Fibroblast of villous mesenchyme (primary cell): ENCODE measurements at places on chromosomes 11 and 22.

DNA sequence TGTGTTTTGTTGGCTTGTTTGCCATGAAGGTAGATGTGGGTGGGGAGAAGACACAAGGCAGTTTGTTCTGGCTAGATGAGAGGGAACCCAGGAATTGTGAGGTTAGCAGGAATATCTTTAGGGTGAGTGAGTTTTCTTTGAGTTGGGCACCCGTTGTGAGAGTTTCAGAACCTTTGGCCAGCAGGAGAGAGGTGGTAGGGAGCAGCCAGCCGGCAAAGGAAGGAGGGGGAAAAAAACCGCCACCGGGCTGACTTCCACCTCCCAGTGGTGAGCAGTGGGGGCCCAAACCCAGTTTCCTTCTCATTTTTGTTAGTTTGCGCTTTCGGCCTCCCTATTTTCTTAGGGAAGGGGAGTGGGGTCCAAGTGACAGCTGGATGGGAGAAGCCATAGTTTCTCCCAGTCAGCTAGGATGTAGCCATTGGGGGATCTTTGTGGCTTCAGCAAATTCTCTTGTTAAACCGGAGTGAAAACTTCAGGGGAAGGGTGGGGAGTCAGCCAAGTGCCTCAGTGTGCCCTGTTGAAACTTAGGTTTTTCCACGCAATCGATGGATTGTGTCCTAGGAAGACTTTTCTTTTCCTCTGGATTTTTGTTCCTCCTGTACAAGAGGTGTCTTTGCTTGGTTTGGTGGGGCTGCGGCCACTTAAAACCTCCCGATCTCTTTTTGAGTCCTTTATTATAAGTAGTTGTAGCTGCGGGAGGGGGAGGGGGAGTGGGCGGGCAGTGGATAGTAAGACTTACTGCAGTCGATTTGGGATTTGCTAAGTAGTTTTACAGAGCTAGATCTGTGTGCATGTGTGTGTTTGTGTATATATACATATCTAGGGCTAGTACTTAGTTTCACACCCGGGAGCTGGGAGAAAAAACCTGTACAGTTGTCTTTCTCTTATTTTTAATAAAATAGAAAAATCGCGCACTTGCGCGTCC lies 1.1 kb upstream of the GCAT start:
- peak; percentile 56 for DNase-seq

DNA sequence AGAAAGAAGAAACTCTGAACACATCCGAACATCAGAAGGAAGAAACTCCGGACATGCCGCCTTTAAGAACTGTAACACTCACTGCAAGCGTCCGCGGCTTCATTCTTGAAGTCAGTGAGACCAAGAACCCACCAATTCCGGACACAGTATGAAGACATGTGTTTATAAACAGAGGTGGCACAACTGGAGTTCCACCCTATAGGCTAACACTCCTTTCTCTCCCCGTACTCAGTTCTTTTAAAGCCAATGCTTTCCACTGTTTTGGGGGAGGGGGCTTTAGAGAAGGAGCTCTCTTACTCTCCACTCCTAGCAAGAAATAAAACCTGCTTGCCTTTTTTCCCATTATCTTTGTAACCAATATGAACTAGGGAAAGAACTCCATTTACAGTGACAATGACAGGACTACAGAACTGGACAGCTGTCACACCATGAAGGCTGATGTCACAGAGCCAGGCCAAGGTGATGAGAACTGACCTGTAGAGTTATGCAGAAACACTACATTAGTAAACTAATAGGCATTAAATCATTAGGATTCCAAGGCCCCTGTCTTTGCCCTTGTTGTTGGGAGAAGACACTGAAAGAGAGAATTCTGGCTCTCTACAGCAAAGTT lies 733 bp downstream of the TRIM5 start:
- peak; percentile 33 for DNase-seq

GRCh38 chr11:15738931-15739330 lies 617.4 kb downstream of the SOX6 start:
- no peak for DNase-seq

GRCh38 chr11:11125618-11126017 lies 227.4 kb downstream of the CSNK2A3 start:
- no peak for DNase-seq

GRCh38 chr11:13784855-13785254 lies 116.4 kb downstream of the FAR1 start:
- DNase-seq = no peak

GRCh38 chr22:19745155-19746101 lies 15.2 kb upstream of the TBX1 start:
- no peak for DNase-seq

GRCh38 chr11:44014968-44015623 lies 32.7 kb upstream of the ACCSL start:
- no peak for DNase-seq

DNA sequence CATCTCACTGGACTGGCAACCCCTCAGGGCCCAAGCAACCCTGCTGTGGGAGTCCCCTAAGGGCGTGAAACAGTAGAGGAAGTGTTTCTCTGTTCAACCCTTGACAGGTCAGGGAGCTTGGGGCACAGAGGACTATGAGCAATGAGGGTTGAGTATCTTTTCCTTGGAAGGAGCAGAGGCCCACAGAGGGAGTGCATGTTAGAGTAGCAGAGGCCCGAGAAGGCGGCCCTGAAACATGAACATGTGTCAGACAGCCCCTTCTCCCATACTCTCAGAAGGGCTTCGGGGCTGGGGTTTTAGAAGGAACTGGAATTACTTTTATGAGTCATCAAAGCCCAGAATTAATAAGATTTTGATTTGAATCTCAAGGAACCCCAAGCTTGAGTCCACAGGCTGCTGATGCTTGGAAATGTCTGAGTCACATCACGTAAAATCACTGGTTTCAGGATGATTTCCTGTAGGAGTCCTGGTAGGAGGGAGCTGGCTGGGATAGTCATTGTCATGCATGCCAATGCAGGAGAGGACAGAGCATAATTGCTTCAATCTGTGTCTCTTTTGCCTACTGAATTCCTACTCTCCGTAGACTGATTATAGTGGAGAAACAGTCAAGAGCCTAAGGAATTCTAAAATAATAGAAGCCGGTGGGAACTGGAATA lies 22.6 kb downstream of the C11orf71 start:
- DNase-seq = peak; percentile 43

DNA sequence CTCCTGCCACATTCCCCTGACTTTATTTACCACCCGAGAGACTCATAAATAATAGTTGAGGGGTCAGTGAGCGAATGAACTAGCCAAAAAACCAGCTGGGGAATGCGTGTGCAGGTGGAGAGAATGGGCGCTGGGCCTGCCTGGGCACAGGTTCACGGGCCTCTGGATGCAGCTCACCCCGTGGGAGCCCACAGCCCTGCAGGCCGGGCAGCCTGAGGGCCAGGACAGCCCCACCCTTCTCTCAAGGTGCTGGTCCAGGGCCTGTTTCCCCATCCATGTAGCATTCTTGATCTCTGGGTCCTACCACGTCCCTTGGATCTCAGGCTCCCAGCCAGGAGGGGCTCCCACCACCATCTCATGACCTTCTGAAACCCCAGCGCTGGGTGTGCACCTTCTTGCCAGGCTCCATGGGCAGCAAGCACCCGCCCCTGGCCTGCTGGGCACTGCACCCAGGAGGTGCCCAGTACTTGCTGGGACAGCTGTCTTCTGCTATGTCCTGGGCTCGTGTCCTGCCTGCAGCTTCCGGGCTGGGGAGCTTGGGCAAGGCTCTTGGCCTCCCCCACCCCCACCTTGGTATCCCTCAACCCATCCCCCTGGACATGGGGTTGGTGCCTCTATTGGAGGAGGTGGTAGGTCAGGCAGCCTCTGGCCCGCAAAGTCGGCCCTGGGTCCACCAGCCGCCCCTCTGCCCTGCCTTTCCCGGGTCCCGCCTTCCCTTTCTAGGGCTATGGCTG lies 43.1 kb upstream of the CCDC188 start:
- DNase-seq = no peak

- no peak for DNase-seq
Measured at GRCh38 chr11:45926001-45926401, 3.5 kb downstream of the LARGE2 start.

- DNase-seq = no peak
Measured at GRCh38 chr11:35402751-35403660, 16.4 kb downstream of the SLC1A2 start.

DNA sequence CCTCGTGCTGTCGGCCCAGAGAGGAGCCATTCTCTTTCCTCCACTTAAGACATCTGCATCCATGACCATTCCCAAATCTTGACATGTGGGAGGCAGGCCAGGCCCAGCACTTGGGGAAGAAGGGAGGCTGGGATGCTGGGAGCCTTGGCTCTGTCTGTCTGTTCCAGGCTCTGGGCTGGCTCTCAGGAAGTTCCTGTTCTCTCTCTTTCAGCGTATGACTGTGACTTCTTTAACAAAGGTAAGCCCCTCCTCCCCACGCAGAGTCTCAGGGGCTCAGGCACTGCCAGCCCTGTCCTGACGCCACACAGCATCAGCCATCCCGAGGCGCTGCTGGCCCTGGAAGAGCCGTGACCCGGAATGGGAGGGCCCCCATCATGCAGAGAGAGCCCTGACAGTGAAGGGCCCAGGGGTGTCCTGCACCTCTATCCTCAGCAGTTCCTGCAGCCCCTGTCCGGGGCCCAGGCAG lies 52.4 kb downstream of the OTOG start:
- no peak for DNase-seq

DNA sequence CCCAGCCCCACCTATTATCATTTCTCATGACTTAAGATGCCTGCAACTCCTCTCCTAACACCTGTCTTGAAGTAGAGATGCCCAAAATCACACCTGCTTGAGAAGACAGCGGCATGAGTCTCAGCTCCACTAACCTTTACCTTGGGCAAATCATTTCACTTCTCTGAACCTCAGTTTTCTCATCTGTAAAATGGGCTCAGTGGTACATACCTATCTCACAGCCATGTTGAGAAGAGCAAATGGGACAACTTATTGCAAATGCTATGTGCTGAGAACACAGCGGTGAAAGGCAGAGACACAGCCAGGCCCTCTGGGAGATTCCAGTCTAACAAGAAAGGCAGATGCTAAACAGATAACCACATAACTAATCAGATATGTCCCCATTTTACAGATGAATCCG lies 7.8 kb downstream of the TST start:
- no peak for DNase-seq

- peak; percentile 21 for DNase-seq
Measured at GRCh38 chr11:130418756-130419155, 9.7 kb downstream of the ADAMTS8 start.

DNA sequence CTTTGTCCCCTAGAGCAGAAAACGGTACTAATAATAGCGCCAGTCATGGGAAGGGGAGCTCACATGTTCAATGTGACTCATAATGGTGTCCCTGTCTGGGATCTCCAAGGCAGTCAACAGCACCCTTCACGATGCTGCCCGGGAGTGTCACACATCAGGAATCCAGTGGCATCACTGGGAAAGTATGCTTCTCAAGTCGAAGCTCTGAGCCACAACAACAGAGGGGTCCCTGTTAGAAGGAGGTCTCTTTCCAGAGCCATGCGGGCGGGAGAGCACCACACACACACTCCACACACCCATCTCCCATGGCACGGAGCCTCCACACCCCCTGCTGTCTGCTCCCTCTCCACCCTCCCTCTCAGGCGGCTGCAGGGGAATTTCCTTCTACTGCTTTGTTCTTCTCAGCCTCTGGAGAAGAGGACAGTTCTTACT lies 119.7 kb downstream of the ETS1 start:
- peak; percentile 93 for DNase-seq

DNA sequence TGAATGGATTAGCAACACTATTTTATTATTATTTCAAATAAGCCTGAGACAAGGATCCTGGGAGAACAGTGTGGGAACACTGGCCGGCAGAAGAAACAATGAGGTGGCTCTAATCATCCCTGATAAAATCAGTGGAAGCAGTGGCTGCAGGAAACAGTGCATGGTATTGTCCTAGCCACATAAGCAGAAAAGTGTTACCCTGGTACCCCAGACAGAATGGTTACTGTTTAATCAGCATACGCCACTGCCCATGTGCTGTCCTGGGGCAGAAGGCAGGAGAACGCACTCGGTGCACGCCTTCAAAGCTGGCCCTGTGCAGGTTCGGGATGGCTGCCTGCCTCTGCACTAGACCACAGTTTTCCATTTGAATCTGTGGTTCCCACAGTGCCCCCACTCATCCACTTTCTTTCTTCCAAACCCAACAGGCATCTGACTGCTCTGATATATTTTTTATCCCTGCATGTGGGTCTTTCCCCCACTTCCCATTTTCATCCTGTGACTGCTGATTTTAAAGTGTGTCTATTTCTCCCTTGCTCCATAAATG lies 25.7 kb downstream of the OPCML start:
- no peak for DNase-seq

- DNase-seq = no peak
Measured at GRCh38 chr11:78803995-78804394, 229.3 kb upstream of the NARS2 start.

DNA sequence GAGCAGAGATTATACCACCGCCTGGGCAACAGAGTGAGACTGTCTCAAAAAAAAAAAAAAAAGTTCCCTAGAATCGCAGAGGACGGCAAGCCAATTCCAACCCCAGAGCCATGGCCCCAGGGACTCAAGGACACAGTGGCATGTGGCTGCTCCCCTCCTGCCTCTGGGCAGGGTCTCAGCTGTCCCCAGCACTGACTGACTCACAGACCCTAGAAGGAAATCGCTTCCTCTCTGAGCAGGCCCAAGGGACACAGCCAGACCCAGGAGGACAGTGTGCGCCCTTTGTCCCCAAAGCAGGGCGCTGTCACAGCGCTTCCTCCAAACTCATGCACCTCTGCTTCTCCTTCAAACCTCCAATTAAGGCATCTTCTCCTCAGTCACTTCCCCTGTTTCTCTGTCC lies 2.3 kb downstream of the PACSIN3 start:
- DNase-seq = no peak

GRCh38 chr11:71184421-71185210 lies 67.8 kb downstream of the SHANK2 start:
- no peak for DNase-seq

DNA sequence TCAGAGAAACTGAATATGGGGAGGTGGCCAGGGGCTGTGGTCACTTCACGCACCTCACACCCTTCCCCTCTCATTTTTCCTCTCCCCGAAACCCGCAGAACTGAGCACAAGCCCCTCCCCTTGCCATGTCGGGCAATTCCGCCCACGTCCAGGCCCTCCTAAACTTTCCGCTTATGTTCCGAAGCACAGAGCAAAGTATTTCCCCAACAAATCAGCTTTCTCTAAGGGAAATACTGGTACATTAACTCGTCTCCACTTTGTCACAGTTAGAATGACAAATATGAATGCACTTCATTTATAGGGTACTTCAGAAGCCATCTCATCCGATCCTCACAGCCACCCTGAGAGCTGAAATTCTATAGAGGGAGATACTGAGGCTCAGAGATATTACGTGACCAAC lies 94.7 kb upstream of the TMEM45B start:
- no peak for DNase-seq

DNA sequence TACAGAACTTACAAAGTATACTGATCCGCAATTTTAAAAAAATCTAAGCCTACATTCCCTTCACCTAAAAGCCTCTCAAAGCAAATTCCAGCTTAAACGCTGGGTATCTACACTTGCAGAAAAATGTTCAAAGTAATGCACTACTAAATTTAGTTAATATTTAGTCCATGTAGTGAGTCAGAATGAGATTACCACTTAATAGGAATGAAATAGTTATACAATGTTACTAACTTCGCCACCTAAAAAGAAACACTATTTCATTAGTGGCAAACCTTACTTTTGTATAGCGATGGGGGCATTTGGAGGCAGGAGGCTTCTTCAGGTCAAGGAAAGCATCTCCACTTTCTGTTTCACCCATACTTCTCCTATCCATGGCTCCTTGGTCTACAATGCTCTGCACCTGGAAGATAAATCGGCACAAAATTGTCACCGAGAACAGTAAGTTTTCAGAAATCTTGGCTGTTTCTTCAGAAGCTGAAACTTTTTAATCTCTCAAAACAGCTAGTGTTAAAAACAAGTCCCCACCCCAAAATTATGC lies 1.2 kb downstream of the EIF4ENIF1 start:
- DNase-seq = no peak
